ENCODE measurements at places on chromosomes 2 and 18.

DNA sequence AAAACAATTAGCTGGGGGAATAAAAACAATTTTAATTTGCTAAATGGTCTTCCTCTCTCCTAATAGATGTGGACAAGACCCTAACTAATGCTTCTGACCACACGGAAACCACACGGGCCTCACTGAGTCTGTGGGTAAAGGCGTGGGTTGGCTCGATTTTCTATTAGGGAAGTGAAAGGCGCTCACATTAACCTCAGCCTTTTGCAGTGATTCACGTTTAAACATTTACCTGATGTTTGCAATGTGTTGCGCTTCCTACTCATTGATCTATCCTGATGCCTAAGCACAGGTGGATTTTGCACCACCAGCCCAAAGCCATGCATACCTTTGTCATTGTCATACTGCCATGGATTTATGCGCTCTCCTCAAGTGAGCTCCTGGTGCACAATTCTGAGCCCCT, 35.6 kb upstream of the NRP2 start:
- ATAC-seq: no peak

- ATAC-seq: no peak
These were observed 735.9 kb downstream of the ERBB4 start for GRCh38 chr2:211802666-211803065.

DNA sequence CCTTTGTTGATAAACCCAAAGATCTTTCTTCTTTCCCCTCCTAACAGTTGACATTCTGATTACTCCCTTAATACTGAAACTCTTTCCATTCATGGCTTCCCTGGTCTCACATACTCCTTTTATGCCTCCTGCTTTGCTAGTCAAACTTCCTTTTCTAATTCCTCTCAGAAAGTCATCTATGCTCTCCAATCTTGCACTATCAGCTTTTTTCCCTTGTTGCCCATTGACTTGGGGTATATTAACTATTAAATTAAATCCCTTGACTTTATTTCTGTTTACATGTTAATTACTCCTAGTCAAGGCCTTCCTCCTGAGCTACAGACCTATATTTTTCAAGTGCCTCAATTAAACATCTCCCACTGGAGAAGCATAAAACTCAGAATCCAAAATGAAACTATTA, 3.6 kb upstream of the COL5A2 start:
- no peak for ATAC-seq

DNA sequence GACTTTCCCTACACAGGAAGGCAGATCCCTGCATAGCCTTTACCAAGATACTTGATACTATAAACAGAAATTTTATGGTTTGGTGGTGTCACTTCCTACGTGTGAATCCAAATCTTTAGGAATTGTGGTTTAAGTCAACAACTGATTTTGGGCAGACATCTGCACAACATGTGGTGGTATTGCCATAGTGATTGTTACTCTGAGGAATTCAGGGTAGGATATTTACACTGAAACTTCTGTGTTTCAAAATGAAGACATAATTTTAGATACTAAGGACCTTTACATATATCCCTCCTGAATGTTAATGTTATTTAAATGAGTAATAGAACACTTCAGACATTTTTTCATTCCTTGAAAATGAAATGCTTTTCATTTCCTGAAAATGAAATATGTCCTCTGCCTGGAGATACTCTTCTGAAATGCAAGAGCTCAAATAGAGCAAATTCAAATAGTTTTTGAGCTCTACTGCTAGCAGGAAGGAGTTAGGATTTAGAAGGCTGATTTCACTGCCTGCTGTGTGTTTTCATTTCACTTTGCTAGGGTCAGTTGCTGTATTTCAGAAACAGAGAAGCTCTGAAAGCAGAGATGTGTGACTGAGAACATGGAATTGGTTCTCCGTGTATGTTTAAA, 77.2 kb downstream of the MDH1 start:
- ATAC-seq: peak; percentile 37

DNA sequence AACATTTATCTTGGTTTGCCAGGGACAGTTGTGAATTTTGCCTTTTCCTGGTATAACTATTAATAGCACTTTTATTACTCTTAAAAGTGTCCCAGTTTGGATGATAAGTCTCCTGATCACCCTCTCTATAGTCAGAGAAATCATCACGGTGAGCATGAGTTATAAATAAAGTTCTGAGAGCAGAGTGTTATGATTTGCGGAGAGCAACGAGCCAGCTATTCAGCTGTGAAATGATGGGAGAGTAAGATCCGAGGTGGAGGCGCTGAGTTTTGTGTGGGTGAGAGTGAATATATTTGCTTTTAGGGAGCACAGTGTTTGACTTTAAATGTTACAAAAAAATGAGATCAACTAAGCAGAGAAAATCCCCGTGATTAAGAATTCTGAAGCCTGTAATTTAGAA, 179.6 kb downstream of the DSC3 start:
- no peak for ATAC-seq

DNA sequence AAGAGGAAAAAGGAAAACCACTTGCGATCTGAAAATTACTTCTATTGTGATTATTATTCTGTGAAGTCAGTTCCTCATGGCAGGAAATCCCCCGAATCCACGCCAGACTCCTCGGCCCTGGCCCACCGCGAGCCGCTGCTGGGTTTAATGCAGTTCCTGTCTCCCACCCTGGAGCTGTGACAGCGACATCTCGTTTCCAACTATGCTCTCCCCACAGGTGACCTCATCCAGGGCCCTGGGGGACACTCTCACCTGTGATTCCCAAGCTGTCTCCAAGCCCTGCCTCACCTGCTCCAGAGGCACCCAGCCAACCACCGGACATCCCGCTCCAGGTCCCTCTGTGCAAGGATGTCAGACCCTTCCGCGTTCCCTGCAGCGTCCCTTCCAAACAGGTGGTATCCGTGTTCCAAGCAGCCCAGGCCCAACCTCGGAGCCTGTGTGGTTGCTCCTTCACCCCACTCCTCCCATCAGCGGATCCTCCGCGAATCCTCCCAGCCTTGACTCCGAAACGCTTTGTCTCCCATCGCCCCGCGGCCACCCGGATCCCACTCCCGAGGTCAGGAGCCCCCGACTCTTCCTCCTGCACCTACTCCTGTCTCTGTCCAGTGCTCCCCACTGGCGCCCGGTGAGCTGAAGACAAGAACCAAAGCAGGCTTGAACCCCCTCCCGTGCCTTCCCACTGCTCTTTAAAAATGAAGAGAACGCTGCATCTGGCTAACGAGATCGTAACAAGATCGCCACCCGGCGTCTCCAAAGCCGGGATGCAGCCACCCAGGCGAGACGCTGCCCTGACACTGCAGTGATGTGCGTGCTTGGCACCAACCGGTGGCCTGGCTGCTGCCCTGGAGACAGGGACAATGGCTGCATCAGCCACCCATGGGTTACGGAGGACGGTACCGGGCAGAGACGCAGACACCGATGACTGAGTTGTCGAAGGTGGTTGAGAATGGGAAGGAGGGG, 96.5 kb downstream of the NDUFA10 start:
- ATAC-seq: no peak

DNA sequence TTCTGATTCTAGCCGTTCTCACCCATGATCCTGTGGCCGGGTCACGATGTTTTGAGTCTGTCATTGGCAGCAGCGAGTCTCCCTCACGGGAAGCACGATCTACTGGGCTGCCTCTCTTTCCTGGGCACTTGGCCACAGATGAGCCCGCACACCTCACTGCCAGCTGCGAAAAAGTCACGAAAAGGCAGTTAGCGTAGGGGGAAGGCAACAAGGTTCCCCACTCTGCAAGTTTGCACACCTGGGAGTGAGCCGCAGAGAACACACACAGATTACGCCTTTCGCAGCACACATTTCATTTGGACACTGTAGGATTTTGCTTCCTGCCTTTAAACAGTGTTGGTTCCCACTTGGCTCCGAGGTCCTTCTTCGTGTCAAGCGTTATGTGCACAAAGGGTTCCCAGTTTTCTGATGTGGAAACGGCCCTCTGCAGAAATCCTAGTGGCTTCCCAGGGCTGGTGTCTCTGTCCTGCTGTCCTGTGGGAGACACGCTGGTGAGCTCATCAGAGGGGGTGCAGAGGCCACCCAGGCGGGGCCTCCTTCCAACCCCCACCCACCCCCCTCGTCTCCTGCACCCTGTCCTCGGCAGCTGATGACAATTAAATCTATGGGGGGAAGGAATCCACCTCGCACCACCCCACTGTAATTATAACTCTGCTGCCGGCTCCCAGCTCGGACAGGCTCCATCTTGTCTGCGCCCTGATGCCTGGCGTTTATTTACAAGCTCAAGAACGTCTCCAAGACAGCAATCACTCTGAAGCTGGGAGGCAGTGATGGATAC, 157.3 kb upstream of the SALL3 start:
- ATAC-seq: no peak

DNA sequence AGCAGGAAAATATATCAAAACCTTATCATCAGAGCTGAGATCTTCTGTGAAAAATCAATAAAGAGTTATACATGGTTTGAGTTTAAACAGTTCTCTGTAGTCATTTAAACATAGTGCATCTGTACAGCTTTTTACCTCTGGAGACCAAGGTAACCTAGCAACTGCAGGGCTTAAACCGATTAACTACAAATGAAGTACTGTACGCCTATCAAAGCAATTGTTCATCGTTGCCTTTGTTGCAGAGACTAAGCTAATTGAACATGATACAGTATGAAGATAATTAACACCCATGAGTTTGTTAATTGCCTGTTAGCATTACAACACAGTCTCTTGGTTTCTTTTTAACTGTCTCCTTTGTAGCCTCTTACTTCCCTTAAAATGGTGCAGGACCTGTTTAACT, 147.9 kb downstream of the LNPK start:
- no peak for ATAC-seq

- no peak for ATAC-seq
These were observed 103.1 kb upstream of the CXCR4 start for GRCh38 chr2:136221026-136221425.

DNA sequence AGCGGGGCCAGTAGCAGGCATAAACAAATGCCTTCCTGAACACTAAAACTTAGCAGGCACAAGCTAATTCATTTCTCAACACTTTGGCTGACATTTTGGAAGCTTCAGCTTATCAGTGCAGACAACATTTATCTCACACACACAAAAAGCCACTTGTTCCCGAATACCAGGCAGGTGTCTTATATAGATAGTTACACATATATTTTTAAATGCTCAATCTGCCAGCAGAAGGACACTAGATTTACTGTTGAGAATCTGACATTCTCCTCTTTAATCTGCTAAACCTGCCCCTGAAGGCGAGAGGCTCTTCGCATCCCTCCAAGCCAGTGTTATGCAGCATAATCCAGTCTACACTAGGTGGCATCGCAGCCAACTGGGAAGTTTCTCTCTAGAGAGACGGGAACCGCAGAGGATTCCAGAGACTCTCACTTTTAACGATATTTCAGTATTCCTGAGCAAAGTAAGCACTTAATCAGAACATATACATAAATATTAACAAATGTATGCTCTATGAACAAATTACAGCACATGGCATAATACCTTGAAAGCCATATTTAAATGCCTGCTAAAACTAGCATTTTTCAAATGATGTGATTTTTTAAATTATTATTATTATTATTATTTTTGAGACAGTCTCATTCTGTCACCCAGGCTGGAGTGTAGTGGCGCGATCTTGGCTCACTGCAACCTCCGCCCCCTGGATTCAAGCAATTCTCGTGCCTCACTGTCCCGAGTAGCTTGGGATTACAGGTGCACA, 90.2 kb upstream of the SCG2 start:
- ATAC-seq: peak; percentile 80

DNA sequence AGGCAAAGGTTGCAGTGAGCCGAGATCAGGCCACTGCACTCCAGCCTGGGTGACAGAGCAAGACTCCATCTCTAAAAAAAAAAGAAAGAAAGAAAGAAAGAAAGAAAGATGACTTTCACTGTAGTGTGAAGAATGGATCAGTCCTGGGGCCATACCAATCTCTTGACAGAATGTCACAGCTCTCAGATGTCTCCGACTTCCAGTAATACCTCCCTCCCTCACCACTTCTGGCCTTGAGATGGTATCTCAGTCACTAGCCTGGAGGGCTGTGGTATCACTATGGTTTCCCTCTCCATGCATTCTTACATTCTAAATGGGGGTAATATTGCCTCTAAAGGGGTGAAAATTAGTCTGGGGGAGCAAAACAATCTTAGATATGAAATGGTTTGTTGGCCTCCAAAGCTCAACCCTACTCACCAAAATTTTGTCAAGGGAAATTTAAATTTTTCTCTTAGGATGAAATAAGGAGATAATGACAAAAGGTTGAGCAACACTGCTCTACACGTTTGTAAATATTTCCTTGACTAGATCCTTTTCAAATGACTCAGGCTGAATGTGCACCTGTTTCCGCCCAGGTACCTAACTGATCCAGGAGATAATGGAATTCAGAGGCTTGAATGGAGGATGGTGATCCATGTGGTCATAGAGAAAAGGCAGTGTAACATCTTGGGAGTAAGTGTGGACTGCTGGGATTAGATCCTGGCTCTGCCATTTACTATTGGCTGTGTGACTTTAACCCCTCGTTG, 19.9 kb upstream of the SPRED2 start:
- no peak for ATAC-seq

DNA sequence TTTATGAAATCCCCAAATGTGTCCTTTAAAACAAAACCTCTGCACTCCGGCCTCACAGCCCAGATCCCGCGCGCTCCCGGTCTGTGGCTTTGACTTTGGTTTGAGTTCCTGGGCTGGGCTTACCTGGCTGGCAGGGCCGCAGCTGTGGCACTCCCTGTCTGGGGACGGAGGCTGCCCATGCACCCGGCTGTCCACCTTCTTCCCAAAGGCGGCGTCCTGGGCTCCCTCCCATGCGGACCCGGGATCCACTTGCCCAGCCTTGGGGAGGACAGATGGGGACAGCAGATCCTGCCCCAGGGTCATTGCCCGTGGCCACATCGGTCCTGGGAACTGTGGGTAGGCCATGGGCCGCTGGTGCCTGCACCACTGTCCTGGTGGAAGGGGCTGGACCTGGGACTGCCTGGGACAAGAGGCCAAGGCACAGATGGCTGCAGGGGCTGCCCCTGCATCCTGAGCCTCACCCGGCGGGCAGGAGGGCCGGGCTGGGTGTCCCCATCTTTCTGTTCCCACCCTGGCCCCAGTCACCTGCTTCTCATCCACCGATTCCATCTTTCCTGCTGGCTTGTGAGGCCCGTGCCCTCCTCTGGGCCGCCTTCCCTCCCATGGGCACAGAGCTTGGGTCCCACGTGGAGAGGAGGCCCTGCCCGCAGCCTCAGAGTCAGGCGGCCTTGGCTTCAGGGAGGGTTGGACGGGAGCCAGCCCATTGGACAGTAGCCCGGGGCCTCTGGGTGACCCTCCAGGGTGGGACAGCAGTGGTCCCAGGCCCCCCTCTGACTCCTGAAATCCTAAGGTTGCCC, 27.7 kb downstream of the NFATC1 start:
- no peak for ATAC-seq

- no peak for ATAC-seq
These were observed 82.1 kb downstream of the ACTR2 start for GRCh38 chr2:65309699-65310098.

- ATAC-seq: no peak
These were observed 249.4 kb upstream of the UBE2E3 start for GRCh38 chr2:180730976-180731375.

DNA sequence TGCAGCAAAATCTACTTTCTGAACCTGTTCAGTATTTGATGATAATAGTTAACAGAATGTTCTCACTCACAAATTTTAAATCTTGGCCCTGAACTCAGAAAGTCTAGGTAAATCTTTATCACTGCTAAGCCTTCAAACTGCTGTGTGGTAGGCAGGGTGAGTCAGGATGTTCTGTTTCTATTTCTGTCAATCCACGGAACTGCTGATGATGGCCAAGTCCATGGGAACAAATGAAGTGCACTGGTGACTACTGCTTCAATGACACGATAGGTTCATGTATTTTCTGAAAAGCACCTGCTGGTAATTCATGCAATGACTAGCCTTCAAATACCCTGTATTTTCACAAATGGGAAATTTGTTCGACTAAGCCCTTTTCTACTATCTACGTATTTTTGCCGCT, 14.2 kb downstream of the NIFK start:
- peak; percentile 49 for ATAC-seq

- no peak for ATAC-seq
These were observed 981.5 kb downstream of the DCDC2C start for GRCh38 chr2:4684921-4685320.

Data from SK-N-SH treated with all-trans-retinoic acid at 6 μM for 48 hours (cell line).